T-helper 1 cell treated with Interleukin-12 subunit alpha and Interleukin-12 subunit beta and Interleukin-4 antibody, amounts not matched to agents 30 ng/mL and 1 ng/mL, for 36 hours (primary cell): ENCODE measurements at places on chromosomes 3 and 15. TPM values are rescaled to one million over a fixed set of nuclear protein-coding genes. Genes with fewer than 3 reads are reported as not detected.

Gene UROC1
- not detected in 2 replicates for total RNA-seq

Gene CPNE9
- 0.22 and 0.59 TPM in 2 replicates for total RNA-seq

Gene GOLIM4
- total RNA-seq, result 2.8 and 3.4 TPM in 2 replicates

Gene TAGLN3
- 0.66 and 0.73 TPM in 2 replicates for total RNA-seq

Gene TMEM108
- not detected in 2 replicates for total RNA-seq

Gene CP
- not detected in 2 replicates for total RNA-seq

Gene KCNH8
- total RNA-seq, result not detected in 2 replicates

Gene UPK1B
- total RNA-seq, result not detected in 2 replicates

Gene KIF23
- 46.4 and 47.2 TPM in 2 replicates for total RNA-seq

Gene EFHB
- 0.37 TPM in 1 of 2 replicates, not detected in the other for total RNA-seq

Gene FSIP1
- 0.22 and 0.91 TPM in 2 replicates for total RNA-seq

Gene RAB6B
- total RNA-seq, result 0.61 TPM in 2 replicates

Gene RTP1
- total RNA-seq, result not detected in 2 replicates

Gene BSN
- 0.10 and 0.12 TPM in 2 replicates for total RNA-seq

Gene VILL
- 18.4 and 21.1 TPM in 2 replicates for total RNA-seq

Gene SLC51B
- total RNA-seq, result not detected in 2 replicates

Gene IL1RAP
- 17.6 and 20.2 TPM in 2 replicates for total RNA-seq
